Activated naive CD8-positive, alpha-beta T cell treated with anti-CD3 and anti-CD28 coated beads, Interleukin-2, amount 50 U/mL, for 16 hours (primary cell): ENCODE measurements at places on chromosomes 3 and 15.

GRCh38 chr3:8538223-8538622 lies 36.6 kb downstream of the LMCD1 start:
- DNase-seq, result no peak

GRCh38 chr3:63855333-63855940 lies 8.2 kb downstream of the THOC7 start:
- DNase-seq, result no peak

- no peak for DNase-seq
Observed at GRCh38 chr3:55060896-55061719, 133.2 kb upstream of the LRTM1 start.

DNA sequence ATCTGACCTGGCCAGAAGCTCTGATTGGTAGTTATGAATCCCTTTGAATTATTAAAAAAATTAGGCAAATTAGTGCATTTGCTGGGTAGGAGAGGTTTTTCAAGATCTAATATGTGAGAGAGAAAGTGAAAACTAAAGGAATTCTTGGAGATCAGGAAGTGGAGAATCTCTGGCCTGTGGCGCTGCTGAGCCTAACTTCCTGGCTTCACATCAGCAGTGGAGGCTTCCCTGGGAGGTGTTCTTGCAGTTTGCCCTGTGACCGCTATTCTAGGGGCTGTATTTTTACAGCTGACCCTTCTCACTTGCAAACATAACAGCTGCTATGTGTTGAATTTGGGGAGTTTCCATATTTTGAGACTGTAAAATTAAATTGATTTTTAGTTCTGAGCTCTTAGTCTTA lies 166.4 kb downstream of the ATG7 start:
- no peak for DNase-seq

DNA sequence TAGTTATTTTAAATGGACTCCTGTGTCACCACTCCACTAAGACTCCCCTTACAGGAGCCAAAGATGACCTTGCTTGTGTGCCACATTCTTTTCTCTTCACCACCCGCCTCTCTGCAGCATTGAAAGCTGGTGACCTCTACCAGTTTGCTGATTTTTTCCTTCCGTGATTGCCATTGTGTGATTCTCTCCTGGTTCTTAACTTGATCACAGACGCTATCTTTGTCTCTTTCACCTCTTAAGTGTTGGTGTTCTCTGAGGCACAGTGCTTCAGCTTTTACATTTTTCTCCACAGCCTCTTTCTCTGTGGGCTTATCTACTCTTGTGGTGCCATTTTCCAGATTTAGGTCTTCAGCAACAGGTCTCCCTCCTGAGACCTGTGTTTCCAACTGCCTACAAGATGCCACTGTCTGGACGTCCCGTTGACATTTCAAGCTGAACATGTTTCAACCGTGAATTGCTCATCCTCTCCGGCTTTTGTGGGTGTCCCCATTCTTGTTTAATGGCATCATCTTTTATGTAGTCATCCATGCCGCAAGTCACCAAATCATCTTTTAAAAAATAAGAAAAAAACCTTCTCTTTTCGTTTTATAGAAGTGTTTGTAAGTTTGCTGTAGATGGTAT lies 26.5 kb downstream of the IQGAP1 start:
- DNase-seq, result no peak

GRCh38 chr3:123328851-123329635 lies 119.8 kb downstream of the ADCY5 start:
- DNase-seq, result peak; percentile 35

- DNase-seq, result no peak
Observed at GRCh38 chr3:9211155-9211950, 38.1 kb downstream of the SRGAP3 start.

- no peak for DNase-seq
Observed at GRCh38 chr3:160140756-160141155, 84.5 kb upstream of the C3orf80 start.

DNA sequence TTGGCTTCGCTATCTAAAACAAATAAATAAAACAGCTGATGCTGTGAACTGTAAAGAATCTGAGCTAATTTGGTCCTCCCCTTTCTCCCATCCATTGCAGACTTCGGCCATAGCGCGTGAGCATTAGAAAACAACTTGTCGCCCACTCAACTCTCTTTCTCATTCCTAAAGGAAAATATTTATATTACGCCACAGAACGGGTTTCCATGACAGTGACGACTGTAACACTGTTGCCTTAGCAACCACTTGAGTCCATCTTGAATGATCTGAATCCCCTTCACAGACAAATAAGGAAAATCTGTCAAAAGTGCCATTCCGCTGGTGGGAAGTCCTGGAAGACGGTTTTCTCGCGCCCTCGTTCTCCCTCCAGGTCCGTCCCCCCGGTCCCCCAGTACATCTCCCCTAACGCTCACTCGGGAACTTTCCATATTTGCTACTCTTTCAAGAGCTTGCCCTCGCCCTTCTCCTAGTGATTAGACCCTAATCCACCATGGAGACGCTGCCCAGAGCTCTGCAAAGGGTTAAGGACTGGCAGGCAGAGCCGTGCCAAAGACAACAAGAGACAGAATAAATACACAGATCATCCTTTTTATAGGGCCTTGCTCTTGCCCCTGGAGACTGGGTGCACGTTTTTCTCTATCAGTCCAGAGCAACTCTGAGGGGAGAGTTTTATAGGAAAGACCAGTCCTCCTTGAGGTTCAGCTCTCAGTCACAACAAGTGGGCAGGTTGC lies 50.5 kb downstream of the CRYGS start:
- no peak for DNase-seq

DNA sequence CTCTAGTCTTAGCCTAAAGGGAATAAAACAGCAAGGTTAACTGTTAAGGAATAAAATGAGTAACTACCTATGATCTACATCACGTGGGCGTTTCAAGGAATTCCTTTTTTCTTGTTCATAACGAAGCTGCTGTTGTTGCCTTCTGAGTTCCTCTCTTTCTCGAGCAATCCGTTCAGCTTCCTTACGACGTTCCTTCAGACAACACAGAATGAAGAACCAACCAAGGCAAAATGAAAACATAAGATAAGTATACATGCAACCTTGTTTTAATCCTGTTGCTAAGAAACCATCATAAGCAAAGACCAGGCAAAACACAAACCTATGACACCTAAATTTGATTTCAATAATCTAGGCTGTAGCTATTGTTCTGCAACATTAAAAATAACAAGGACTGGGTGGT lies 44.1 kb downstream of the SLTM start:
- no peak for DNase-seq

- DNase-seq, result no peak
Observed at GRCh38 chr15:68386587-68387288, 45.2 kb downstream of the ITGA11 start.

GRCh38 chr3:9153904-9154619 lies 95.4 kb downstream of the SRGAP3 start:
- DNase-seq, result no peak

- DNase-seq, result no peak
Observed at GRCh38 chr15:47950447-47950846, 170.3 kb upstream of the SLC24A5 start.

DNA sequence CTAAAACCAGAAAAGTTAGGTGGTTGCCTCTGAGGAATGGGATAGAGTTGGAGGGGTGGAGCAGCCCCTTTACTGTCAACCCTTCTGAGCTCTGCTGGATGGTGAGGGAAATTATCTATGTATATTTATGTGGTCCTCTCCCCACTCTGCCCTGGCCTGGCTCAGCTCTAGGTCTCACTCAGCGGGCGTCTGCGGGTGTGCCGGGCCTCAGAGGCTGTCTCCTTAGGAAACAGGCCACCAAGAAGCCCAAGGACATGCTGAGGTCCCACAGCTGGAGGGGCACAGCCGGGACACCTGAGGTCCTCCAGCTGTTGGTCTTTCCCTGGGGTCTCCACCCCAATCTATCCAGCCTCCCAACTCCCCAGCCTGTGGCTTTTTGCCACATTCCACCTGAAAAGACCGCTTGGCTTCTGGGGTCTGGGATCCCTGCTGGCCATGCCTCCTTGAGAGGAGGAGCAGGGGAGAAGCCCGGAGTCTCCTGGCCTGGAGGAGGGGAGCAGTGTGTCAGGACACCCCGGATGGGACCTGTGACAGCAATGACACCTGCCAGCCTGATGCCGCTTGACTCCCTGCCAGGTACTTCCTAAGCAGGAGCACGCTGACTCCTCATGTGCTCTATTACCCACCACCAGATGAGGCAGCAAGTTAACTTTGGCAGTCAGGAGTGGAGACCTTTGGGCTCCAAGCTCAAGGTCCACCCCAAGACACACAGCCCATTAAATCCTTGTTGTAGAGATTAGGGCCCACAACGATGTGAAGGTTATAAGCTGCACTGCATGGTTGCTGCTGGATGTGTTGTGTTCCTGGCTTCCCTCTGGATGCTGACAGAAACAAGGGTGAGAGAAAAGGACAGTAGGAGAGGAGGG lies at the start of gene SLC28A1:
SLC28A1 (plus strand) TSS at position 747 of the 866 bp plus-strand sequence. CDS start 3,099 bp downstream, outside the sequence.
- DNase-seq, result no peak

- no peak for DNase-seq
Observed at GRCh38 chr3:37014620-37015019, 21.3 kb downstream of the MLH1 start.

- no peak for DNase-seq
Observed at GRCh38 chr3:131518680-131519079, 15.9 kb upstream of the MRPL3 start.

- no peak for DNase-seq
Observed at GRCh38 chr3:78481050-78481449, 1286.7 kb downstream of the ROBO1 start.

- DNase-seq, result no peak
Observed at GRCh38 chr3:176692966-176693785, 504.1 kb downstream of the TBL1XR1 start.
